Activated naive CD8-positive, alpha-beta T cell treated with anti-CD3 and anti-CD28 coated beads, Interleukin-2, amount 50 U/mL, for 16 hours (primary cell): ENCODE measurements at places on chromosomes 5 and 9.

DNA sequence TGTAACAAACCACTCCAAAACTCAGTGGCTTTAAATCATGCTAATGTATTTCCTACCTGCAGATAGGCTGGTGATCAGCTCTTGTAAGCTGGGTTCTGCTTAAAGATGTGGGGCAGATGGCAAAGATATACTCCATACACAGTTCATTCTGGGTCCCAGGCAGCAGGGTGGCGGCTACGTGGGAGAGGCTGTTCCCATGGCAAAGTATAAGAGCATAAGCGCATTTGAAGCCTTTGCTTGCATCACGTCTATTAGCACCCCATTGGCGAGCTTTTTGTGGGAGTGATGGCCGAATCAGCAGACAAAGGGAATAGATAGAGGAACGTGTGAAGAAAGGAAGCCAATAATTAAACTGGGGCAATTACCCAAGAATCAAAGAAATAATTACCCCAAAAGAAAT is 523.1 kb downstream of the SPATA31D1 start:
- no peak for DNase-seq

DNA sequence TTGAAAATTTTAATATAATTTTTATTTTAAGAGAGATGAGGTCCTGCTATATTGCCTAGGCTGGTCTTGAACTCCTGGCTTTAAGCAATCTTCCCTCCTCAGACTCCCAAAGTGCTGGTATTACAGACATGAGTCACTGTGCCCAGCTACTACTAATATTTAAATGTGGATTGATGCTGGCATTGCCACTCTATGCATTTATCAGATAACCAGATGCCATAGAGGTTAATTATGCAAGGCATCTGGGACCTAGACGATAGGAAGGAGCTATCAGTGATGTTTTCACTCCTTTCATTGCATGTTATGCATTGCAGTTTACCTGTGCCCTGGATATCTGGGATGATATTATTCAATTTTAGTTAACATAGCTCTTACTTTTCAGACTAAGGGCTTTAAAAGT is 127.0 kb downstream of the RPS23 start:
- DNase-seq = no peak

GRCh38 chr9:77988630-77989029 is 43.0 kb downstream of the GNAQ start:
- DNase-seq = no peak

DNA sequence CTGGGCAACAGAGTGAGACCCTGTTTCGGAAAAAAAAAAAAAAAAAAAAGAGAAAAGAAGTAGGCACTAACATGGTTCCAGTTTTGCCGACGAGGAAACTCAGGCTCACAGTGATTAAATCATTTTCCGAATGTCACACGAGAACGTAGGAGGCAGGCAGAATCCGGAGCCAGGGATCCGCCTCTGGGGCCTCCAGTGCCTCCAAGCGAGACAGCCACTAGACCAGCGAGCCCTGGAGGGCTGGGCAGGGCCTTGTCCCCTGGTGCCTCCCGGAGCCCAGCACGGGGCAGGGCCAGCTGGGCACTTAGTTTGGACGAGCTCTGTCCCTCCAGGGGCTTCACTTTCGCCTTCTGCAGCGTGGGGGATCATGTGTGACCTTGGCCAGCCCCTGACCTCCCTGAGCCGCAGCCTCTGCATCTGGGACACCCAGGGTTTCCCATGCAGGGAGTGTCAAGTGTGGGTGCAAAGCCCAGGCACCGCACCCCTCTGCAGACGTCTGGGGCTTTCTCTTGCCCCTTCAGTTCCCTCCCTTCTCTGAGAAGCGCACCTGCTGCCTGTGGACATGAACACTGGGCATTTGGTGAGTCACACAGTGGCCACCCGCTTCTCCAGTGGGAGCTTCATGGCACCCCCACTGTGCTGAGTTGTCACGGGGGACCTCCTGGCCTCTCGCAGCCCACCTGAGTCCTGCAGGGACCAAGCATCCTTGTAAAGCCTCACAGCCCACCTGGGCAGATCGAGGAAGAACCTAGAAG is 80.3 kb downstream of the RXRA start:
- no peak for DNase-seq

DNA sequence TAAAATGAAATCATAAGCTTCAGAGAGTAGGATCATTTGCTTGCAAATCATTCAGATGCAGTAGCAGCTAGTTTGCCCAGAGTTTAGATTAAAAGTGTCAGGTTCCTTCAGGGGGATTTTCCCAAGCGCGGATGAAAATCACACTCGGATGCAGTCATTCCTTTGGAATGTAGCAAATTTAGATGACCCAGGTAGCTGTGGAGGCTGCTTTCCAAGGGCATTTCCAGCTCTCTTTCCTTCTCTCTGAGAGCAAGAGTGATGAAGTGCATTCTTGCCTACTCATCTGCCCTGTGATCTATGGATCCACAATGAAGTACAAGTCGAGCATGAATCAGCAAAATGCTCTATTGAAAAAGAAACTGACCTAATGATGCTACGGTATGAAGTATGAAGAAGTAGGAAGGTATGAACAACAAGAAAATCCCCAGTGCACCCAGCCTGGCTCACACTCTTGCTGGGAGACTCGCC is 200.2 kb downstream of the PLK2 start:
- DNase-seq = no peak

DNA sequence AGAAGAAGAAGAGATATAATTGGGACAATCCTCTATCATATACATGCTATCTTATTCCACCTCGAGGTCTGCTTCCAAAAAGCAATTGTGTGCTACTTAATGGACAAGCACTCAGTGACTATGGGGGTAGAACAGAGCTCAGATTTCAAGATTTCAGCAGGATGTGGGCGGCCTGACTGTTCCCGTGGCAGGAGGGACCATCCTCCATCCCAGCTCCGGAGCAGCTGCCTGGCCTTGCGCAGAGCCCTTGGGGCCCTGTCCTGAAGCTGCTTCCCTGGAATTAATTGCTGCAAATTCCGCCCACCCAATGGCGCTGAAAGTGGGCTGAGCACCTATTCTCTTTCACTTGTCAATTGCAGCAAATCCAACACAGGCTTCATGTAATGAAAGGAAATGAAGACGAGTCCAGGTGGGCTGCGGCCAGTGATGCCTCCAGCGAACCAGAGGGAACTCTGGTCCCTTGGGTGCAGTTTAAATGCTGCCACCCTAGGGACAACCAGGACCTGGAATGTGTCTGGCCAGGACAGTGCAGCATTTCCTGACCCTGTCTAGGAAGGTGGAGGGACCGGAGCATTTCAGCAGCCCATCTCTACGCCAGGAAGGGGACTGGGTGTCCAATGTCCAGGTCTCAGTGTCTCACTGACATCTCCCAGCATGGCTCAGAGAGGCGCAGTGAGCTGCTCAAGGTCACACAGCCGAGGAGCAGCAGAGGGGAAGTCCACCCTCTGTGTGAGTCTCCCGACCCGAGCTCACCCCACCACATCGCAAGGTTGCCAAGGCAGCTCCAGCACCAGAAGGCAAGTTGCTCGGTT is 50.5 kb upstream of the FCN1 start:
- DNase-seq = no peak

- DNase-seq = no peak
Measured at GRCh38 chr9:27527702-27528075, 1.9 kb downstream of the MOB3B start.

GRCh38 chr9:73773896-73774295 is 622.2 kb downstream of the ANXA1 start:
- no peak for DNase-seq

- DNase-seq = no peak
Measured at GRCh38 chr5:160463740-160464465, 42.2 kb downstream of the PTTG1 start.

GRCh38 chr5:157387683-157388093 is 72.3 kb upstream of the NIPAL4 start:
- no peak for DNase-seq

DNA sequence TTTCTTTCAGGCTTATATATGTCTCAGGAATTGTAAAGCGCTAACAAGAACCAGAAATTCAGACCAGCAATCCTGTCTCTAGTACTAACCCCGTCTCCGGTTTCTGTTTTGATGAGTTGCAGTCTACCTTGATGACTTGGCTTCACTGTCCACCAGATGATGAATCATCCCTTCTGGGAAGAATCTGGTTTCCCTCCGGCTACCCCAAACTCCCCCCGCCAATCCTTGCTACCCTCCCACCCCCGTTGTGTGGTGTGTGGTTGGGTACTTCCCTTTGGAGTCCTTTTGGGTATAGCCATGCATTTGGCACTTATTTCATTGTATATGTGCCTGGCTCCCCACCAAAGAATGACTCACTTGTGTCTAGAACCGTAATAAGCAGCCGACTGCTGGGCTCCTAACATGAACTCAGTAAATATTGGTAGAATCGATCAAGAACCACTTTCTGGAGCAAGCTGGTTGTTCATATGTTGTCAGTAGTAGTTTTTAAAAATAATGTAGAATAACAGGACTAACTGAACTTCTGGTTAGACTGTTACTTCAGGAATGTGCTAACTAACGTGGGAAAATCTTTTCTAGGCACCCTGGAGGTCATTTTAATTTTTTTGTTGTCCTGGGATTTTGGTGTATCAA is 8.3 kb upstream of the TGFBI start:
- DNase-seq = no peak

DNA sequence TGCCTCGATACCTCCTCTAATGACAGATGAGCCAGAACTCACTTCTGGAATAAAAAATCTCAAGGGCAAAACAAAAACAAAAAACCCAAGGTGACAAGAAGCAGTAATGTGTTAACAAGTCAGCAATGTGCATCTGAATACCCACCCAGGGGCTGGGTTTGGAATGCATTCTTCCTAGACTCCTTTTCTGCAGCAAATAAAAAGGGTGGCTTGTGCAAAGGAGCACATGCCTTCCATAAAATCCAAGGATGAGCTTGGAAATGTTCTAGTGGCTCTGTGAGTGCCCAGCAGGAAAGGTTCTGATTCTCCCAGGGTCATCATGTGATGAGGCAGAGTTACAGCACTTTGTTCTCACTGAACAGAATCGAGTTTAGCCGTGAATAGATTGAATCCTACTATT is 599.9 kb downstream of the RAB3C start:
- no peak for DNase-seq

DNA sequence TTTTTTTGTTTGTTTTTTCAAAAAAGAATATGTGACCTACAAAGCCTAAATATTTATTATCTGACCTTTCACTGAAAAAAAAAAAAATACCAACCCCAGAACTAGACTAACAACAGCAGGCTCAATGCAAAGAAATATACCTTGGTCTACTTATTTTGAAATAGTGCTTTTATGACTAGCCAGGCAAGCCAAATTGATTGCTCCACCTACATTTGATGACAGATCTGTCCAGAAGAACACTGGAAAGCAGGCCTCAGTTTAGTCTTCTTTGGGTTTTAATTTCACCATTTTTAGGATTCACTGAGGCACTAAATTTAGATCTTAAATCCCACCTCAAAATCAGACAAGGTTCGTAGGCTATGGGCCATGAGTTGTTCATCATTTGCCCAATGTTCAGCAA is 97.3 kb downstream of the PLPP1 start:
- no peak for DNase-seq

DNA sequence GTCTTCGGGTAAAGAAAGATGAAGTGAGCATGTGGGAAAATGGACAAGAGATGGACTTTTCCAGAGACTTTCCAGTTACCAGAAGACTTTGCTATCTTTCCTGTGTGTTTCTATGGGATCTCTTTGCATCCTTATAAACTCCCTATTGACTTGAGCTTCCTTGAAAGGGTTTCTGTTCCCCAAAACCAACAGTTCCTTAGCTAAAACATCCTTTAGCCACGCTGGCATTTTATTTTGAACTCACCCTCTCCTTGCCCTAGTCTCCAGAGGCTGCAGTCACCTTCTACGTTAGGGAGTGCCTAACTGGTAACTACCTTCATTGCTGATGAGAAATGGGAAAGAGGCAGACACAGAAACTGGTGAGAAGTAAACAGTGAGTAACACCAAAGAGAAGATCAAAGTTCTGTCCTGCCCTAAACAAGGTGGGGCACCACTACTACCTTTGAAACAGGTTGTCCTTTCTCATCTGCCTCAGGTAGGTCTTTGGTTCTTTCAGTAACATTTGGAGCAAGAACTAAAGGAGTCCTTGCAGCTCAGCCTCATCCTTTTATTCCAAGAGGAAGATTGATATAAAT is 402.9 kb downstream of the ENC1 start:
- no peak for DNase-seq

GRCh38 chr5:9947225-9947714 is 302.4 kb downstream of the ATPSCKMT start:
- no peak for DNase-seq

DNA sequence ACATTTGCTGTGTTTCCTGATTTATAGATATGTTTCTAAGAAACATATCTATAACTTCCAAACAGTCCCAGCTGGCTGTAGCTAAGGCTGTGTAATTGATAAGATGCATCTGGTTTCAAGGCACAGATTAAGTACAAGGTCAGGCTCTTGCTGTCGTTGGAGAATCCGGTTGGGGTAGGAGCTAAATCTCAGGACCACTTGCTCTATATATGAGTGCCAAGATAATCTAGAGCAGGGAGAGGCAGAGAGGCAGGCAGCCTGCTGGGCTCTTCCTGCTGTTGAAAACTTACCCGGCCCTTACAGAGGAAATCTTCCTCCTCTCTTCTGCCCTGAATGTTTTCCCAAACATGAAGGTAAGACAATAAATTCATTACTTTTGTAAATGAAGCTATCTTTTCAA is at the start of gene C7:
TSS of gene C7 (plus strand) at position 234 of the 400 bp plus-strand sequence. CDS start at position 348, 114 bp downstream.
- no peak for DNase-seq

GRCh38 chr9:129650680-129651235 is 8.8 kb upstream of the ASB6 start:
- no peak for DNase-seq

DNA sequence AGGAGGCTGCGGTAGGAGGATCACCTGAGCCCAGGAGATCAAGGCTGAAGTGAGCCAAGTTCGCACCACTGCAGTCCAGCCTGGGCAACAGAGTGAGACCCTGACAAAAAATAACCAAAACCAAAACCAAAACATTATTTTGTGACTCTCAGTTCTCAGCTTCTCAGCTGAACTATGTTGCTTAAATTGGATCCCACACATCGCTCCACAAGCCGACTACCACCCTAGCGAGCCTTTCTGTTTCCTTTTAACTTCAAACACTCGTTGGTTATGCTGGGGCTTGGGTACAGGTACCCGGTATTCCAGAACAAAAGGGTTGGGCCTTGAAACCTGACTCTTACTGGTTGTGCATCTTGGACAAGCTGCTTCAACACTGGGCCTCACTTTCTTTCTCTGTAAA is 3.8 kb upstream of the PTGS1 start:
- no peak for DNase-seq

GRCh38 chr5:5499442-5499841 is 77.0 kb downstream of the ICE1 start:
- no peak for DNase-seq
